ENCODE measurements at places on chromosomes 16 and 17.

- no peak for DNase-seq
These were observed 173.8 kb downstream of the CDH8 start for GRCh38 chr16:61862221-61863155.

- DNase-seq, result no peak
These were observed 81.5 kb downstream of the SLC6A2 start for GRCh38 chr16:55737318-55737717.

- no peak for DNase-seq
These were observed 63.0 kb downstream of the BAIAP2 start for GRCh38 chr17:81097943-81098308.

DNA sequence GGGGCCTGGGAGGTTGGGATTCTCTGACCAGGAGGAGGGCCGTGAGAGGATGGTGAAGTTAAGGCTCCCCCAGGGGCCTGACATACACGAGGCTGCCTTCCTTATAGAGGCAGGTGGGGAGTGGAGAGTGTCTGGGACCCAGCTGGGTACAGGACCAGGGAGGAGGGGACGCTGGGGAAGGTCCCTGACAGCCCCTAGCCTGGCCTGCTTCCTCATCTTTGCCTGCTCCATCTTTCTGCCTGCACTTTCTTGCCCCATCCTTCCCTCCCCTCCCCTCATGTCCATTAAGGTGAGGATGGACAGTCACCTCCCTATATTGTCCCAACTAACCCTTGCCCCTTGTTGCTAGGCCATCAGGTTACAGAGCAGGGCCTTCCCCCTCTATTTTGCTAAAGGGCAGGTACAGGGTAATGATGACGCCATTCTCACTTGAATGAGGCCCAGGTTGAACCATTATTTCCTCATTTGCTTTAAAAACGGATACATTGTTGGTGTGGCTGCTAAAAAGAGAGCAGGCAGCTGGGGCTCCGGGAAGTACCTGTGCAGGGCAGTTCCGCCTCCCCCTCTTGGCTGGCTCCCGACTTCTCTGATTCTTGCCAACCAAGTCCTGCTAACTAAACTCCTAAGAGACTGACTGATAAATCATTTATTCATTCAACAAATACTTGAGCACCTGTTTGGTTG lies 1.3 kb downstream of the C17orf99 start:
- DNase-seq, result no peak

- DNase-seq, result no peak
These were observed 3.6 kb upstream of the FBXO47 start for GRCh38 chr17:38970804-38971203.

DNA sequence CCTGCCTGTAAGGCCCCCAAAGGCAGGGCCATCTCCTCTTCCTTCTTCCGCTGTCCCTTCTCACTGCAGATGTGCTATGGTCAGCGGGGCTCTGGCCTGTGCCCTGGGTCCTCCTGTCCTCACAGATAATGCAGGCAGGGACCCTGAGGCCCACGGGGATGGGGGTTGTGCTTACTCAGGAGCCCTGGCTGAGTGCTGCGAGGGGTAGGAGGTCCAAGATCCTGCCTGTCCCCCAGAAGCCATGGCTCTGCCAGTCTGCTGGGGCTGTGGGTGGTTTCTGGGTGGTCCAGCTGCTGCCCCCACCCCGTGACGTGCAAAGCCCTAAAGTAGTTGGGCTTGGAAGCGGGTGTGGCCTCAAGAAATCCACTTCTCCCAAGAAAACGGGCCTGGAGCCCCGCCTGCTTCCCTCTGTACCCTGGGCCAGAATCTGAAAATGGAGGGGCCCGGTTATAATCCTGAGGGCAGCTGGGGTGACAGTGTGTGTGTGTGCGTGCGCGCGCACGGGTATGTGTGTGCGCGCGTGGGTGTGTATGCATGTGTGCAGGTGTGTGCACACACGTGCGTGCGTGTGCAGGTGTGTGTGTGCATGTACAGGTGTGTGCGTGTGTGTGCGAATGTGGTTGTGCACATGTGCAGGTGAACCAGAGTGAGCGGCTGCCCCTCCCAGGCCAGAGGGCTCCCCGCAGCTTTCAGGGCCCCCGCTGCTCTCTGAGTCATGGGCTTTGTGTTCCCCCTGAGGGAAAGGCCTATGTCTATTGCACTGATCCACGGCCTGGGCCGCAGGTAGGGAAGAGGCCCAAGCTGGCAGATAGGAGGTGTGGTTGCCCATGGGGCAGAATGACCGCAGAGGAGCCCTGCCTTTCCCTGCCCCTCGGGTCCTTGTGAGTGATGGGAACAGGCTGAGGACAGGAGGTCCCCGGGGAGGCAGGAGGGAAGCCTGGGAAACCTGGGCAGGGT lies 13.8 kb downstream of the SPNS2 start:
- DNase-seq, result no peak

- no peak for DNase-seq
These were observed 40.0 kb downstream of the RPH3AL start for GRCh38 chr17:312476-313148.

DNA sequence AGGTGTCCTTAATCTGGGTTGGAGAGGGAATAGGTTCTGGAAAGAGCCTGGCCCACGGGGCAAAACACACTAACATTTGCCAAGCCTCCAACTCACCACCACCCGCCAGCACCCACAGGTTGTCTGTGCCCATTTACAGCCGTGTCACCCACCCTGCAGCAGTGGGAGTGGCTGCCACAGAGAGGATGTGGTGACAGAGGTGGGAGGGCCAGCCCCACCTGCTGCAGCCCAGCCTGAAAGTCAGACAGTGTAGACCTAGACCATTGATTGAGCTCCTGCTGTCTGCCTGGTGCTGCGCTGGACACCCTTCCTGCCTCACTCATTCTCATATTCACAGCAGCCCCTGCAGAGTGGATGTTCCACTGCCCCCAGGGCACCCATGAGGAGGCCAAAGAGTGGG lies 44.7 kb downstream of the IL21R start:
- peak; percentile 61 for DNase-seq

DNA sequence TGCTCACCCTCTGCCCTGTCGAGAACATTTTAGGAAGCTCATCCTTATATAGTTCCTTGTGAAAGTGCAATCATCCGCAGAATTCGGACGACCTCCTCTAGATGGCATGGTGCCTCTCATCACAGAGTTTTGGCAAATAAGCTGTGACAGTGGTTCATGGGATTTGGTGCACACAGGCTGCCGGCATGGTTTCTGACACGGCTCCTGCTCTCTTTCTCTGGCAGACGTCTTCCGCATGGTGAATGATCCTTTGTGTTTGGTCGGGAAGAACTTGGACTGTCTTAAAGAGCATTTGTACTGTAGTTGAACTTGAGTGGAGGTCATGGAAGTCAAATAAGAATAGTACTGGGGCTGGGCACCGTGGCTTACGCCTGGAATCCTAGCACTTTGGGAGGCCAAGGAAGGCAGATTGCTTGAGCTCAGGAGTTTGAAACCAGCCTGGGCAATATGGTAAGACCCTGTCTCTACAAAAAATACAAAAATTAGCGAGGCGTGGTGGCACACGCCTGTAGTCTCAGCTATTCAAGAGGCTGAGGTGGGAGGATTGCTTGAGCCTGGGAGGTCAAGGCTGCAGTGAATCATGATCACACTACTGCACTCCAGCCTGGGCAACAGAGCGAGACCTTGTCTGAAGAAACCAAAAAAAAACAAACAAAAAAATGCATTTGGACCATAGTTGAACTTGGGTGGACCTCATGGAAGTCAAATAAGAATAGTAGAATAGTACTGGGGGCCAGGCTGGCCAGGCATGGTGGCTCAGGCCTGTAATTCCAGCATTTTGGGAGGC lies 34.7 kb upstream of the NAT9 start:
- no peak for DNase-seq

GRCh38 chr17:7041607-7042500 lies 2.0 kb downstream of the SLC16A11 start:
- no peak for DNase-seq

GRCh38 chr17:8029121-8029520 lies 9.7 kb upstream of the ALOX15B start:
- no peak for DNase-seq

- DNase-seq, result no peak
These were observed 29.7 kb downstream of the STAT5B start for GRCh38 chr17:42246515-42246914.

- no peak for DNase-seq
These were observed 11.2 kb upstream of the DNAH17 start for GRCh38 chr17:78588258-78589030.

DNA sequence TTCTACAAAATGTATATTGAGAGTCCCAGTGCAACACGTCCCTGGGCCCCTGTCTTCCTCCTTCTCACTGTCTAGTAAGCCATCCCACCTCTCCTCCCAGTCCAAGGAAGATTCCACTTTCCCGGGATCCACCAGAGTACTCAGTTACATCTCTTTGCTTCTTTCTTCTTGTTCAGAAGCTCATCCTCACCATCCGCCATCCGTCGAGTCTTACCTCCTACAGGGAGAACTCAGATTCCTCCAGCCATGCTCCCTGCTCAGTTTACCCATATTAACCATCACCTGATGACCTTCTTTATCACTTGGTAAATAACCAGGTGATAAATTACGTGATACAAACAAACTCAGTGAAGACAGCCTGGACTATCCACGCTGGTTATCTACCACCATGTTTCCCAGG lies 57.1 kb downstream of the CYTH1 start:
- no peak for DNase-seq

DNA sequence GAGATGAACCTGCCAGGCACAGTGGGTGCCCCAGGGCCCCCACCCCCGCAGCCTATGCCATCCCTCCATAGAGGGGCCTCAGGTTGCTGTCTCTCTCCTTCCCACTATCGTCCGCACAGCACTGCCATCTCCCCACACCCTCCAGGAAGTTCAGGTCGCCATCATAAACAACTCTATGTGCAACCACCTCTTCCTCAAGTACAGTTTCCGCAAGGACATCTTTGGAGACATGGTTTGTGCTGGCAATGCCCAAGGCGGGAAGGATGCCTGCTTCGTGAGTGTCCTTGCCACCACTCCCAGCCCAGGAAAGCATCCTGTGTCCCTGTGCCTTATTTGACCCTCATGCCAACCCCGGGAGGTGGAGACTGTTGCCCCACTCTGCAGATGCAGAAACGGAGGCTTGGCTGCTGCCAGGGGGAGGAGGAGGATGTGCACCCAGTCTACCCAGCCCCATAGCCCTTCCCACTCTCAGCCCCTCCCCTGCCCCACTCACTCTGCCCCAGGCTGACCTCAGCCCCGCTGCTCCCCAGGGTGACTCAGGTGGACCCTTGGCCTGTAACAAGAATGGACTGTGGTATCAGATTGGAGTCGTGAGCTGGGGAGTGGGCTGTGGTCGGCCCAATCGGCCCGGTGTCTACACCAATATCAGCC lies 3.9 kb downstream of the PRSS21 start:
- no peak for DNase-seq

DNA sequence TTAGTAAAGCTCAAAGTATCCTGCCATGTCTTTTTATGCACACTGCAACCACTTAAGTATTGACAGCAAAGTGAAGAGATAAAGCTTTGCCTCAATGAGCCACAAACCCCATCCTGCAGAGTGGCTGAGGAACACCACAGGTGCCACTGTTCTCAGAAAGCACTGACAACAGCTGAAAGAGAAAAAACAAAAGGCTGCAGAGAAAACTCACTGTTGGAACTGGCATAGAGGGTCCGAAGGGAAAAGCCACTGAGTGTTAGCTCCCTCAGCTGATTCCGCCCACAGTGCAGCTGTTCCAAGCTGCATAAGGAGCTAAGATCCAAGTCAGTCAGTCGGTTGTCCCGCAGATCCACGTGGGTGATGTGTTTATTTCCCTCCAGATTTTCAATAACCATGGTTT lies 48.3 kb downstream of the PHLPP2 start:
- no peak for DNase-seq

GRCh38 chr17:30291543-30292285 lies at the start of gene BLMH:
BLMH (minus strand) TSS chr17:30291944; CDS start chr17:30291819, 125 bp downstream.
- peak; percentile 79 for DNase-seq

DNA sequence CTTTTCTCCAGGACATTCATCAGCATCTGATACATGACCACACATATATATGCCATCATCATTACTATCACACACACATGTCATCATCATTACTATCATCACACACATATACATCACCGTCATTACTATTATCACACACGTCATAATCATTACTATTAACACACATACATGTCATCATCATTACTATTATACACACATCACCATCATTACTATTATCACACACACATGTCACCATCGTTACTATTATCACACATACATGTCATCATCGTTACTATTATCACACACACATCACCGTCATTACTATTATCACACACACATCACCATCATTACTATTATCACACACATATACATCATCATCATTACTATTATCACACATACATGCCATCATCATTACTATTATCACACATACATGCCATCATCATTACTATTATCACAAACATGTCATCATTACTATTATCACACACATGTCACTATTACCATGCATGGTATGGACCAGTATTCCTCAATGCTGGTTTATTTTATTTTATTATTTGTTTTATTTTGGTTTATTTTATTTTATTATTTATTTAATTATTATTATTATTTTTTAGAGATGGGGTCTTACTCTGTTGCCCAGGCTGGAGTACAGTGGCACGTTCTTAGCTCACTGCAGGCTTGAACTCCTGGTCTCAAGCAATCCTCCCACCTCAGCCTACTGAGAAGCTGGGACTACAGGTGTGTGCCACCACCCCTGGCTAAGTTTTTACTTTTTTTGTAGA lies 46.3 kb upstream of the CNEP1R1 start:
- no peak for DNase-seq

GRCh38 chr16:84827897-84828296 lies 8.1 kb downstream of the CRISPLD2 start:
- DNase-seq, result no peak

GRCh38 chr17:76219670-76220383 lies 20.5 kb downstream of the RNF157 start:
- no peak for DNase-seq

DNA sequence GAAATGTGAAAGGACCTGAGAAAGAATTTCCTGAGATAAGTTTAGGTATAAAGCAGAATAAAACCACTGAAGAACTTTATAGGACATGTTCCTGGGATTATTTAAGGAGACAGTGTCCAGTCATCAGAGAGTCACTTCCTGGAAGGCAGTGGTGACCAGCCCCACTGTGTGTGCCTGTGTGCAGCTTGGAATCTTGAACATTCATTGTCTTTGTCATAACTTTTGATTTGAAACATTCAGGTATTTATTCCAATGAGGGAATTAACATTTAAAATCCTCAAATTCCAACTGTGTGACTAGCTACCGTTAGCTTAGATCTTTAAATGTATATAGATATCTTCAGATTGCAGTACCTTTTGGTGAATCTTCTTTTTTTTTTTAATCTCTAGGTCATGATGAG lies 61.7 kb upstream of the MRC2 start:
- DNase-seq, result no peak

- DNase-seq, result no peak
These were observed 85.9 kb upstream of the GSE1 start for GRCh38 chr16:85527042-85527766.
